Heart right ventricle (tissue), 16 donors: ENCODE measurements at places on chromosomes 1 and 21. TPM values are rescaled to one million over a fixed set of nuclear protein-coding genes. Genes with fewer than 3 reads are reported as not detected.

The BGLAP gene
- 0.79 TPM for total RNA-seq

The NTRK1 gene
- 3.7 TPM for total RNA-seq

- no peak for DNase-seq
These were observed 21.5 kb upstream of the MTARC2 start for GRCh38 chr1:220726634-220727033.

The WNT9A gene
- 27.9 TPM for total RNA-seq

- no peak for DNase-seq
These were observed 20.3 kb upstream of the CLSTN1 start for GRCh38 chr1:9844106-9844505.

DNA sequence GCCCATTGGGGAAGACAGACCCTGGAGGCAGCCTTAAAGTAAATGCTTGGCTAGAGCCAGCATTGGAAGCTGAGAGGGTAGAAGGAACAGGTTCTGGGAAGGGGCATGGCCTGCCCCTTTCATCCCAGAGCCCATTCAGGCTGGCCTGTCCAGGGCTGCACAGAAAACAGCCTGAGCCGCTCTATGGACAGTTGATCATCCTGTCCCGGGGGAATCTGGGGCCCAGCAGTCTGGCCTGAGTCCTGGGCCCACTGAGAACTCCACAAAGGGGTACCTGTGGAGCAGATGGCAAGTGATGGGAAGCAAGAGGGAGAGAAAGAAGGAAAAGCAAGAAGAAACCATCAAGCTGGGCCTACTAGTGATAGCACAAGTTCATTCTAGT, 13.2 kb downstream of the TMEM81 start:
- DNase-seq: no peak

The VHLL gene
- total RNA-seq: not detected

The NFASC gene
- 12.9 TPM for total RNA-seq

The SLAMF7 gene
- total RNA-seq: 0.11 TPM

DNA sequence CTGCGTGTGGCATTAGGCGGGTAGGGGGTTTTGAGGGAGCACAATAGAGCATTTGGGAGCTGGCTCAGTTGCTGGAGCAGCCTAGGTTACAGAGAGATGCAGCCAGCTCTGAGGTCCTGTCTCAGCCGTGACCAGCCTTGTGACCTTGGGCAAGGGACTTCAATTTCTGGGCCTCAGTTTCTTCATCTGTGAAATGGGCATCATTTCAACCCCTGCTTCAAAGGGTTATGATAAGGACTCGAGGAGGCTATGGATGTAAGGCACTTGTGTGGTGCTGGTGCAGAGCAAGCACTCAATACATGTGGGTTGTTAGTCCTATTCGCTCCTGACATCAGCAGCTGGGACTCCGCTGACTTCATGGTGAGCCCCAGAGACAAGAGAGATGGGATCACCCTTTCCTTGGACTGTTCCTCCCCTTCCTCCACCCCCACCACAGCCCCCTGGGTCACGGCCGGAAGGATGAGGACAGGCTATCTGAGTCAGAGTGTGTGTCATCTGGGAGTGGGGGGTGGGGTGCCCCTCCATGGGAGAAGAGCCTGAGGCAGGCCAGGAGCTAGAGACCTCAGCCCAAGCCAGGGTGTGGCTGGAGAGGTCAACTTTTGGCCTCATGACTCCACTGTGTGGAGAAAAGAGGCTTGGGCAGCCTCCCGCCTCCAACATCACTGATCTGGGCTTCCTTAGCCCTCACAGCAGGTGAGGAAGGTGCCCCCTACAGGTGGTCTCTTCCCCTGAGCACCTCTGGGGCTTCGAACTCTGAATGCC, 71.4 kb upstream of the ZBTB40 start:
- no peak for DNase-seq
